ENCODE measurements at places on chromosomes 4 and X.

GRCh38 chr4:25756503-25756902, 100.9 kb downstream of the SLC34A2 start:
- DNase-seq, result no peak

- DNase-seq, result no peak
Observed at GRCh38 chr4:94244829-94245185, 37.1 kb downstream of the SMARCAD1 start.

- no peak for DNase-seq
Observed at GRCh38 chr4:82591592-82591991, 29.8 kb upstream of the TMEM150C start.

GRCh38 chr4:153655002-153655541, 29.0 kb upstream of the TLR2 start:
- DNase-seq, result no peak

- DNase-seq, result no peak
Observed at GRCh38 chr4:149801416-149801815, 14.2 kb downstream of the IQCM start.

All from activated naive CD4-positive, alpha-beta T cell treated with anti-CD3 and anti-CD28 coated beads, Interleukin-2, amount 10 ng/mL, durations not matched to agents 7 days and 5 days (primary cell).